ENCODE measurements at places on chromosomes 5 and 9. TPM values are rescaled to one million over a fixed set of nuclear protein-coding genes. Genes with fewer than 3 reads are reported as not detected.
A peak's percentile ranks its signal among the peaks of the same experiment; 100 is the strongest.

Gene BAAT
- total RNA-seq: 0.09 TPM

Gene IFNA21
- not detected for total RNA-seq

Gene SLC1A3
- 27.8 TPM for total RNA-seq

Gene SEPTIN8
- 54.4 TPM for total RNA-seq

Gene MAMDC4
- 8.1 TPM for total RNA-seq

Gene KIF12
- total RNA-seq: 202 TPM

GRCh38 chr5:97694091-97694490 lies 511.0 kb upstream of the RIOK2 start:
- H3K4me3 ChIP-seq: no peak overlapping the region
- H3K27me3 ChIP-seq: no peaks in the 10 kb centered on the region
- DNase-seq: peak; percentile 13
- H3K27ac ChIP-seq: no peak overlapping the region
- H3K4me1 ChIP-seq: no peaks in the 10 kb centered on the region
- H3K36me3 ChIP-seq: no peaks in the 10 kb centered on the region

GRCh38 chr5:132176521-132176945 lies 51.1 kb downstream of the P4HA2 start:
- H3K27me3 ChIP-seq: no peaks in the 10 kb centered on the region
- H3K4me3 ChIP-seq: no peak overlapping the region
- DNase-seq: peak; percentile 28
- H3K36me3 ChIP-seq: no peaks in the 10 kb centered on the region

- no peaks in the 10 kb centered on the region for H3K4me1 ChIP-seq
- peak within 1 kb of the TSS; percentile 32 for H3K4me3 ChIP-seq
- H3K27me3 ChIP-seq: peaks cover 11% of the 10 kb centered on the region
- DNase-seq: peak; percentile 48
- H3K27ac ChIP-seq: no peak within 1 kb of the TSS
Measured at GRCh38 chr9:34957492-34958410, at the start of gene PHF24. TSS of gene PHF24 (plus strand) at chr9:34958285. CDS start at chr9:34971299, 13,014 bp downstream.

DNA sequence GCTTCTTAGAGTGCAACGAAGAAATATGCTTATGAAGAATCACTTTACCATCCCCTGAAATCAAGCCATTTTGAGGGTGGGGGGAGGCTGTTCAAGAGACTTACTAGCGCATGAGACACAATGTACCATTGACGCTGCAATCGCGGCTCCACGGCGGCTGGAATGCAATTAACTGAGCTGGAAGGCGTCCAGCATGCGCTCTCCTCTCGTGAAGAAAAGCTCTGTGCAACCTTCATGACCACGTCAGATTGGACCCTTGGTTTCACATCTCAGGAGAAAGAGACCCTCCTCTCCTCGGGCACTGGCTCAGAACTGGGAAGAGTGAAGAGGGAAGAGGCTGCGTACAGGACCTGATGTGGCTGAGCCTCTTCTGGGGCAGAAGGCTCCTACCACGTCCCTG lies 138.5 kb upstream of the IRX2 start:
- no peaks in the 10 kb centered on the region for H3K36me3 ChIP-seq
- no peaks in the 10 kb centered on the region for H3K4me1 ChIP-seq
- H3K27me3 ChIP-seq: no peaks in the 10 kb centered on the region
- peak; percentile 7 for DNase-seq
